ENCODE measurements at places on chromosomes 12 and 14.

GRCh38 chr14:105046891-105047282 lies 18.3 kb downstream of the GPR132 start:
- DNase-seq, result no peak

DNA sequence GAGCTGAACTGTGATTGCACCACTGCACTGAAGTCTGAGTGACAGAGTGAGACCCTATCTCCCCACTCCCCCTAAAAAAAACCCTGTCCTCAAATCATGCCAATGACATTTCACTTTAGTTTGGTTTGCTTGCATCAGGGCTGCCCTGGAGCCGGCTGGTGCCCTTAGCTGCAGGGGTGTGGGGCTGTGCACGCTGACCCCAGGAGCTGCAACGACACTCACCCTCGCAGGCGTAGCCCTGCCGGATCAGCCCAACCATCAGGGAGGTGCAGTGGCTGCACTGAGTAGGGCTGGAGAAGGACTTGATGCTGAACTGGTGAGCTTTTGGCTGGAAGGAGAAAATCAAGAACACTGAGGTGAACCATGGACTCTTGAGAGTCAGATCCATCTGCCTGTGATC lies 29.8 kb downstream of the AMN start:
- no peak for DNase-seq

DNA sequence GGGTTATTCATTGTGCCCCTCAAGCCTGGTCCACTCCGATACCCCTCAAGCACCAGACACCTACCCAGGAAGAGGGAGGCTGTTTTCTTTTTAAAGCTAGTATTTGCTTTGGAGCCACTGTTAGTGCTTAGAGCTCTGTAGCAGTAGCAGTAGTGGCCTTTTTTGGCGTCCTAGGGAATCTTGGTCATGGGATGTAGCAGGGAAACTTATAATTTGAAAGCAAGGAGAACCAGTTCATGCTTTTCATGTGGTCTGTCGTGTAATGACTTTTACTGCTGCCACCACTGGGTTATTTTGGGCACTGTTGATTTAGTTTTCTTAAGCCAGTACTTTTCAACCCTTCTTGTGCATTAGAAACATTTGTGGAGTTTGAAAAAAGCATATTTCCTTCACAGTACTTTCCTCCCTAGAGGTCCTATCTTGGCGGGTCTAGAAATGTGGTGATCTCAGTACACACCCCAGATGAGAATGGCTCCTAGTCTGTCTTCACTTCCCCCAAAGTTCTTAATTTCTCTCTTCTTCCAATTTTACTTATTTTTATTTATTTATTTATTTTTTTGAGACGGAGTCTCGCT lies 49.7 kb downstream of the MARK3 start:
- no peak for DNase-seq

DNA sequence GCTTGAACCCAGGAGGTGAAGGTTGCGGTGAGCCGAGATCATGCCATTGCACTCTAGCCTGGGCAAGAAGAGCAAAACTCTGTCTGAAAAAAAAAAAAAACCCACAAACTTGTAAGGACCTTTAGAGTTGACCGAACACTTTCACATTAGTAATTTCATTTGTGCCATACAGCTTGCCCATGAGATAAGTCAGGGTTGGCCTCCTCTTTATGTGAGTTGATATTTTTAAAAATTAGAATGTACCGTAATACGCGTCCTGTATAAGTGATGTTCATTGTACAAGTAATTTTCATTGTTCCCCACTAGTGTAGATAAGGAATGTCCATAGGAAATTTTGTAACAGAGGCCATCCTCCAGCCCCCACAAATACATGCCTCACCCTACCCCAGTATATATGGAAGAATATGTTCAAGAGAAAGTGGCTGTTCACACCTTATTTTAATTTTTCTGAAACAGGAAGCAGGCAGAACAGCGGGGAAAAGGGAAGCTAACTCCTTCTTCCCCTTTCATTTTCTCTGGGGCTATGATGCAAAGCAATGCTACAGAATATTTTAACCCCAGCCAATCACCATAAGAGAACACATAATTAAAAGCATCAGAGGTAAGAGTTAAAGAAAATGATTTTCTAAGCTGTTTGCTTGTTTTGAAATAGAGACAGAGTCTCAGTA lies 31.9 kb upstream of the HIF1A start:
- no peak for DNase-seq

- no peak for DNase-seq
These were observed 58.2 kb downstream of the LMNTD1 start for GRCh38 chr12:25494926-25495325.

Measured in stimulated activated CD4-positive, alpha-beta T cell treated with anti-CD3 and anti-CD28 coated beads, Interleukin-2, amount 100 ng/mL, for 24 hours (primary cell).